ENCODE measurements at places on chromosomes 1 and 21.

- no peak for DNase-seq
Observed at GRCh38 chr1:158675563-158676323, 10.8 kb downstream of the SPTA1 start.

- no peak for DNase-seq
Observed at GRCh38 chr1:232239522-232239921, 390.4 kb downstream of the SIPA1L2 start.

- DNase-seq, result no peak
Observed at GRCh38 chr1:6447016-6447817, 18.8 kb downstream of the TNFRSF25 start.

DNA sequence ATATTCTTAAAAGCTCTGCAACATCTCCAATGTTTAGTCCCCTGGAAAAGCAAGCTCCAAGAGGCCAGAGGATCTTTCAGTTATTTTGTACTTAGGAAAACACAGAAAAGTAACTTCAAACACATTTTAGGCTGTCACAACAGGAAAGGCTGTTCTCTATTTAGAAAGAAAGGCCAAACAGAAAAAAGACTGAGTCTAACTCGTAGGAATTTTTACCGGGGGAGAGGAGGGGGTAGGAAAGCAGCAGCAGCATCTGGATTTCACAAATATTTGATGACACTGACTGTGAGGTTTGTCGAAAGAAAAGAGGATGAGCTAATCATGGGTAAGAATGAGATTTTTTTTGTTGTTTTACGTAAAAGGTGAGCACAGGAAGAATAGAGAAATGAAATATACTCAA lies 107.1 kb downstream of the EIF4G3 start:
- DNase-seq, result peak; percentile 83

DNA sequence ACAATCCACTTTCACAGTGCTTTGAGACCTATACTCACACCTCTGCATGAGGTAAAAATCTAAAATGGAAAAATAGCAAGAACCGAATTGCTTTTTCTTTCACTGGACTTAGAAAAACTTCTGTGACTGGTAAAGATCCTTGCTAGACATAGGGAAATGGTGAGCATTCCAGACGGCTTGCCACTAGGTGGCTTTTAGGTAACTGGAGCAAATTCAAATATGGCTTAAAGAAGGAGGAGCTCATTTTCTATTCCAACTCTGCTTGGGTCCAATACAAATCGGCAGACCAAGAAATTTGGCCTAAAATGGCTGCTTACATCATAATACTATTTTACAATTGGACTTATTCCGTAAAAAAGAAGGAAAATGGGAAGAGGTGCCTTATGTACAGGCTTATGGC lies 977.9 kb downstream of the ADGRL2 start:
- peak; percentile 3 for DNase-seq

DNA sequence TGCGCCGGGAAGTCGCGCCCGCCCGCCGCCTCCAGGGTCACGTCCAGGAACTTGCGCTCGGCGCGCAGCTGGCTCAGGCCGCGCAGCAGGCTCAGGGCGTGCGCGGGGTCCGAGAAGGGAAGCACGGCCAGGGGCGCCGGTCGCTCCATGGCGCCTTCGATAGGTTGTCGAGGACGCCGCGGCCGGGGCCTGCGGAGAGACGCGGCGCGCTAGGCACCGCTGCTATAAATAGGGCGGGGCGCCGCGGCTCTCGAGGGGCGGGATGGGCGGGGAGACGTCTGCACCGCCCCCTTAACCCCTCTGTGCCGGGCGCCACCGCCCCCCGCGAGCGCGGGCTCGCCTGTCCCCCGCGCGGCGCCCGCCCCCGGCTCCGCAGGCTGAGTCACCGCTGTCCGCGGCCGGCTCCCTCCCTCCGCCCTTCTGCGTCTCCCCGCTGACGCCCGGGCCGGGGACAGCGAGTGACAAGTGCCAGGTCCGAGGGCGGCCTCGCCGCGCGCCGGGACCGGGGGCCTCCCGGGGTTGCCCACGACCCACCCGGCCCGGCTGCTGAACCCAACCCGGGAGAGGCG lies at the start of gene KLHL21:
KLHL21 (minus strand) TSS at position 201 of the 569 bp plus-strand sequence; CDS start at position 149, 52 bp downstream.
- peak; percentile 88 for DNase-seq

GRCh38 chr1:85976516-85977205 lies 179.9 kb downstream of the COL24A1 start:
- DNase-seq, result peak; percentile 1

- DNase-seq, result no peak
Observed at GRCh38 chr1:105122041-105122440, 1372.3 kb downstream of the AMY1C start.

Measured in iris pigment epithelial cell (primary cell).